ENCODE measurements at places on chromosomes 5 and 9. TPM values are rescaled to one million over a fixed set of nuclear protein-coding genes. Genes with fewer than 3 reads are reported as not detected.

DNA sequence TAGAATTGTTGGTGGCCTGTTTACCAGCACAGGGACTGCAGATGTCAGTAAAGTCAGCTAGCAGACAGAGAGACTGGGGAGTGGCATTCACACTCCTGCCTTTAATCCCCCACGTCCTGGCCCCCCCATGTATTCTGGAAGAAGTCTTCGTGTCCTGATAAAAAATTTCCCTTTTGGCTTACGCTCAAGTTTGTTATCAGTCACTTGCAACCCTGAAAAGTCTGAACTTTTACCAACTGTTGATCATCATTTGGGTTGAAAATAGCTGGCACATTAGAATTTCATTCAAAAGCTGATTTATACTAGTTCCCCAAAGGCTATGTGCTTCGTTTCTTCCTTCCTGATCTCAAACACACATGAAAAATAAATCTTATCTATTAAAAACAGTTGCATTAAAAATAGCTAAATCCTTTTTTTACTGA lies 5.8 kb upstream of the CRHBP start:
- no peak for DNase-seq

- DNase-seq = no peak
Observed at GRCh38 chr5:97550818-97551217, 367.8 kb upstream of the RIOK2 start.

DNA sequence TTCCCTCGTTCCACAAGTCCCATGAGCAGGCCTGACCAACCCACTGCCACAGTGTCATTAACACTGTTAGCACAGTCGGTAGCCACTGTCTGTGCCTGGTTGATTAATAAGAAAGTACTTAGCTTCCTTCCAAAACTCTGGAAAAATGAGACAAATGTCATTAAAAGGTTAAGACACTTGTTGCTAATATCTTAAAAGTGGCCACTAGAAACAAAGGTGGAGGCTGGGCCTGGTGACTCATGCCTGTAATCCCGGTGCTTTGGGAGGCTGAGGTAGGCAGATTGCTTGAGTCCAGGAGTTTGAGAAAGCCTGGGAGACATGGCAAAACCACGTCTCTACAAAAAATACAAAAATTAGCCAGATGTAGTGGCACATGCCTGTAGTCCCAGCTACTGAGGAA lies 194.0 kb downstream of the PDZD2 start:
- peak; percentile 68 for DNase-seq

DNA sequence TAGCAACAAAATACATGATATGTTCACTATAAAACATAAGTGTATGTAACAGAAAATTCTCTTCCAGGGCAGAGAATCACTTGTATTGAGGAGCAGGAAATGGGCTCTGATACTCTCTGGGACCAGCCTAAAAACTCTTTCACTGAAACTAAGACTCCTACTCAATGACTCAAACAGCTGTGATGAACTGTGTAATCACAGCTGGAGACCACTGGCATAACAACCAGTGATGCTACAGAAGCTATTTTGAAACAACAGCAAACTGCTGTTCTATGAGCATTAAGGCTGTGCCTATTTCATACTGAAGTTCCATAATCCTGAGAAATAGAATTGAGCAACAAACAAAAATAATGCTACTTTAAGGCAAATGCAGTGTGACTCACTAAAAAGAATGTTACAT lies 594.0 kb downstream of the HINT1 start:
- no peak for DNase-seq

- no peak for DNase-seq
Observed at GRCh38 chr5:5572976-5573797, 150.7 kb downstream of the ICE1 start.

DNA sequence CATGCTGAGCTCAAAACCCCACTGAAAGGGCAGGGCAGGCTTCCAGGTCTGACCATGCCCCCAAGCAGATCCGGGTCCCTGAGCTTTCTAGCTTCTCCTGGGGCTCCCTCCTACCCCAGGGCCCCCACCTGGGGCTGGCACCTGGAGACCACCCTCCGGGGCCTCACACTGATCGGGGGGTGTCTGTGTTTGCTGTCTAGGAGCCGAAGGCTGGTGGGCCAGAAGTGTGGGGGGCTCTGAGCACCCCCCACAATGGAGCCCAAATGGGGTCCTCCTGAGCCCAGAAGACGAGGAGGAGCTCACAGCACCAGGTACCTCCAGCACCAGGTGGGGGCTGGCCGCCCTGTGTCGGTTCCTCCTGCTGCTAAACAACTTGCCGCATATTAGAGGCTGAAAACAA lies 39.8 kb downstream of the LAMC3 start:
- DNase-seq = no peak

DNA sequence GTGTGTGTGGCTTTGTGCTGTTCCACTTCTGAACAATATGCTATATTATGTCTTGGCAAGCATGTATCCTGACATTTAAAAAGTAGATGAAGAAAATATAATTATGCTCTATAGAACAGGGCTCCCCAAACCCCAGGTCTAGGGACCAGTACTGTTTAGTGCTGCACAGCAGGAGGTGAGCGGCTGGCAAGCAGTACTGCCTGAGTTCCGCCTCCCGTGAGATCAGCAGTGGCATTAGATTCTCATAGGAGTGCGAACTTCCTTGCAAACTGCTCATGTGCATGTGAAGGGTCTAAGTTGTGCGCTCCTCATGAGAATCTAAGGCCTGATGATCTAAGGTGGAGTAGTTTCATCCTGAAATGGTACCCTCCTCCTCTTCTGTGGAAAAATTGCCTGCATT lies 979.1 kb upstream of the CTNND2 start:
- DNase-seq = no peak

DNA sequence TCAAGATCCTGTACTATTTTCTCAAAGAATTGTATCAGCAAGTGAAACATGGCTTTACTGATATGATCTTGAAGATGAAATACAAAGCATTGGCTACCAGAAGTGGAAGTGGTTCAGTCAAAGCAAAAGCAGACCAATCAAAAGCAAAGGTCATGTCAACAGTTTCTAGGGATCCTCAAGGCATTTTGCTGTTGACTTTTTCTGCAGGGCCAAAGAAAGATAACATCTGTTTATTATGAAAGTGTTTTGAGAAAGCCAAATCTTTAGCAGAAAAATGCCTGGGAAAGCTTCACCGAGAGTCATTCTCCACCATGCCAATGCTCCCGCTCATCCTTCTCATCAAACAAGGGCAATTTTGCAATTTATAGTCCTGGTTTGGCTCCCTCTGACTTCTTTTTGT lies 90.3 kb upstream of the ACO1 start:
- peak; percentile 64 for DNase-seq

- DNase-seq = peak; percentile 84
Observed at GRCh38 chr9:84301851-84302250, 38.7 kb downstream of the SLC28A3 start.

DNA sequence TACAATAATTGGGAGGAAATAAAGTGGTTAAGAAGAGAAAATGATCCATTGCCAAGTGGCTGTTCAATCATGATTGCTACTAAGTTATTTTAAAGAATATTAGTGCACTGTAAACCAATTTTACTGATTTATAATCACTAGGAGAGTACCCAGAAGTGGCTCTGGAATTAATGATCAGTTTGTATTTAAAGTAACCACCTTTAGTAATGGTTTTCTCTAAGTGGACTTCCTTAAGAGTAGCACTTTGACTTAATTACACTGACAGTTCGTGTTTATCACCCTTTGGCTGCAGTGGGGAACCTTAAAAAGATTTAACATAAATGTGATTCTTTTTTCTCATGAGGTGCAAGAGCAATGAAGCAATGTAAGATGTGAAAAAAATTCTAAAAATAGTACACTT lies 310.8 kb downstream of the CDH12 start:
- no peak for DNase-seq

- DNase-seq = no peak
Observed at GRCh38 chr5:32465076-32465475, 20.5 kb upstream of the ZFR start.

GRCh38 chr5:3958389-3958788 lies 362.8 kb downstream of the IRX1 start:
- no peak for DNase-seq

GRCh38 chr5:80217667-80218066 lies 38.2 kb downstream of the SERINC5 start:
- DNase-seq = no peak

DNA sequence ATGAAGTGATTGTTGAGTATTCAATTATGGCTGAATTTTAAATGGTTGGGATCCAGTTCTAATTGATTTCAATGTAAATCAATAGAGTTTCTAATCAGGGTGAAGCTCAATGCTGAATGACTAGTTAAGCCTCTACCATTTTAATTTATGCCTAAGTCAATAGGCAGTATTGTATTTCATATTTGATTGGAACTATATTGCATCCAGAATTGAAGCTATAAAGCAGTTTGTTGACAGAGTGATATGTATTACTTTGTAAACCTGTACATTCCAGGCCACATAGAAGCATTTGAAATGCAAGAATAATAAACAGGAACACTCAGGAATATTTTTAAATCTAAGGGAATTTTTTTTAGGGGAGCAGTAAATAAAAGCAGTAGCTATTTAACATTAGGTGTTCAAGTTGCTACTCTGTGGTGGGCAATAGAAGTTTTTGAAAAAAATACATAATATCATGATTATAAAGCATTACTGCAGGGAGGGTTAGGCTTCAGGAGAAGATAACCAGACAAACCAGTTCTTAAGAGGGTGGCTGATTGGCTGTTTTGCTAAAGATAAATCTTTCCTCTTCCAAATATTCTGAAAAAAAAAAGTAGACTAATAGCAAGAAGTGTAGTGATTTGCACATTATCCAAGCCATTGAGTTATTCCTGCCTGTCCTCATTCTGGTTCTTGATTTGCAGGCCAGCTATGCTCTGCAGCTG lies 492.0 kb upstream of the MEF2C start:
- no peak for DNase-seq

- DNase-seq = no peak
Observed at GRCh38 chr5:119378075-119378700, 22.4 kb downstream of the TNFAIP8 start.

DNA sequence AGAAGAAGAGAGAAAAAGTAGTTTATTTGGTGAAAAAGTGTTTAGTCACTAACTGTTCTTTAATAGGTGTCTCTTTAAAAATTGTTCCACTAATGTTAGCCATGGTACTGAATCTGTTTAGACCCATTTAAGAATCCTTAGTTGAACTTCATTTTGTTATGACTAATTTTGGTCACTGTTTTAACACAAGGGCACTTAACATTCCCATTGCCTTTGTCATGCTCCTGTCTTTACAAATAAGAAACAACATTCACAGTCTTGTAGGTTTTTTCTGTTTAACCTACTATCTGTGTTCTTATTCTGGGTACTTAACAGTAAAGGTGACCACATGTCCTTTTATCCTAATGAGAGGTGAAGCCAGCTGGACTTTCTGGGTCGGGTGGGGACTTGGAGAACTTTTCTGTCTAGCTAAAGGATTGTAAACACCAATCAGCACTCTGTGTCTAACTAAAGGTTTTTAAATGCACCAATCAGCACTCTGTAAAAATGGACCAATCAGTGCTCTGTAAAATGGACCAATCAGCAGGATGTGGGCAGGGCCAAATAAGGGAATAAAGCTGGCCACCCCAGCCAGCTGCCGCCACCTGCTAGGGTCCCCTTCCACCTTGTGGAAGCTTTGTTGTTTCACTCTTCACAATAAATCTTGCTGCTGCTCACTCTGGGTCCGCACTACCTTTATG lies 116.7 kb downstream of the WDR70 start:
- DNase-seq = peak; percentile 96

GRCh38 chr5:38104497-38105230 lies 153.7 kb upstream of the EGFLAM start:
- peak; percentile 85 for DNase-seq

- DNase-seq = peak; percentile 92
Observed at GRCh38 chr5:172777881-172778814, 7.2 kb upstream of the DUSP1 start.

- no peak for DNase-seq
Observed at GRCh38 chr5:35894131-35894530, 37.4 kb downstream of the IL7R start.

GRCh38 chr9:134355158-134355557 lies 28.9 kb downstream of the RXRA start:
- DNase-seq = no peak

- DNase-seq = no peak
Observed at GRCh38 chr9:115913696-115914095, 239.9 kb upstream of the PAPPA start.

DNA sequence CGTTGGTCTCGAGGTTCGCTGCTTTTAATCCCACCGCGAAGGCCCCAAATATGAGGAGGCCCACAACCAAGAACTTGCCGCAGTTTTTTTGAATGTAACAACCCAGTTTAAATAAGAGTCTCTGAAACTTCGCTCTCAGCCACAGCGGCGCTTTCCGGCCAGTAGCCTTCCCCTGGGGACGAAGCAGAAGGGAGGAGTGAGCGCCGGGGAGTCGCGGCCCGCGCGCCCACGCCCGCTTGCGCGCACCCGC lies 10.4 kb downstream of the PTCH1 start:
- DNase-seq = peak; percentile 61

IRX1 gene
- total RNA-seq = 23.8 TPM

FBXL7 gene
- 12.5 TPM for total RNA-seq

AK8 gene
- total RNA-seq = not detected

C5orf52 gene
- not detected for total RNA-seq

SMIM27 gene
- 6.5 TPM for total RNA-seq

PPP3R2 gene
- total RNA-seq = not detected

GBGT1 gene
- total RNA-seq = 0.05 TPM

HEMGN gene
- total RNA-seq = not detected

DMGDH gene
- total RNA-seq = not detected

OBP2B gene
- not detected for total RNA-seq

REEP2 gene
- total RNA-seq = 0.32 TPM

SPATA31A3 gene
- not detected for total RNA-seq

SLC25A2 gene
- total RNA-seq = 0.05 TPM
